Colonic mucosa (tissue), 4 donors: ENCODE measurements at places on chromosomes 4 and X. TPM values are rescaled to one million over a fixed set of nuclear protein-coding genes. Genes with fewer than 3 reads are reported as not detected.

CLDN34 gene
- 0.24 TPM for total RNA-seq

GPM6B gene
- total RNA-seq, result 2.7 TPM

CD40LG gene
- 0.44 TPM for total RNA-seq

KLHL34 gene
- total RNA-seq, result 2.3 TPM

SUPT20HL2 gene
- total RNA-seq, result not detected

SOD3 gene
- total RNA-seq, result 35.8 TPM
